ENCODE measurements at places on chromosomes 11 and 22.

GRCh38 chr11:65499713-65500386, 1.0 kb downstream of the MALAT1 start:
- no peak for DNase-seq

- no peak for DNase-seq
Measured at GRCh38 chr11:123231256-123231655, 36.2 kb upstream of the CLMP start.

GRCh38 chr11:116610190-116610589, 162.6 kb downstream of the BUD13 start:
- no peak for DNase-seq

- DNase-seq = no peak
Measured at GRCh38 chr11:110338684-110339083, 42.3 kb upstream of the RDX start.

- DNase-seq = peak; percentile 55
Measured at GRCh38 chr11:62678770-62679696, at the start of gene UBXN1. UBXN1 (minus strand) TSS chr11:62679073; CDS start chr11:62678923, 150 bp downstream.

DNA sequence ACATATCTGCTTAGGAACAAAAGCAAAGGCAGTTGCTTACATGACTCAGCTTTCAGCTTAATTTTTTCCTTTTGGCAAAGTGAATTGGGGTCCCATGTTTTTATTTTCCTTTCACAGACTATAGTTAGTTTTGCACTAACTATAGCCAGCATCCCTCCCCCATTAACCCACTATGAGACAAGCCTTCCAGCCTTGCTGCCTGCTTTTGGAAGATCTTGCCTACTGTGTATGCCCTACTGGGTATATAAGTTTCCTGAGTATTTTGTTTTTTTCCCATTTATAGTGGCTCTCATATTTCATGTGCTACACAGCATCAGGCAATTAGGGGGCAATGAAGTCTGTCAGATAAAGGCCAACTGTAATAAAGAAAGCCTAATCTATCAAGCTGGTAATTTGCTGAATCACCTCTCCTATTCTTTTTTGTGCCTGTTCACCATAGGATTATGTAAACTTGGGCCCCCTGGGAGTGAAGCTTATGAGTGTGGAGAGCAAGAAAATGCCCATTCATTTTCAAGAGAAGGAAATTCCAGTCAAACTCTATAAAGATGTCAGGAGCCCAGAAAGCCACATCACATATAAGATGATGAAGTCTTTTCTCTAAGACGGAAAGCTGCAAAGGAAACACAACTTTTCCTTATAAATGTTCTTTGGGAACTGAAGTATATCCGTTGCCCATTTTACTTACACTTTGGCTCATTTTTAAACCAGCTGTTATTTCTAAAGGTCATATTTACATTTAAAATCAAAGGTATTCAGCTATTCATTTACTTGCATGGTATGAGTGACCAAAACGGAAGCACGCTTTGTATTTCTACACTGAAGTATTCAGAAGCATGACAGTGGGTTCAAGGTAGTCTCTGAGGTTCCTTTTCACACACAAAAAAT, 64.0 kb downstream of the CCDC83 start:
- DNase-seq = no peak

- DNase-seq = no peak
Measured at GRCh38 chr11:107953446-107953845, 25.2 kb downstream of the RAB39A start.

GRCh38 chr22:46501701-46502100, 35.7 kb downstream of the CELSR1 start:
- DNase-seq = no peak

GRCh38 chr11:123577081-123577598, 77.3 kb downstream of the SCN3B start:
- DNase-seq = peak; percentile 10

GRCh38 chr11:105942921-105943320, 79.1 kb downstream of the MSANTD4 start:
- DNase-seq = no peak

- no peak for DNase-seq
Measured at GRCh38 chr22:17875156-17875555, 100.9 kb upstream of the BID start.

- no peak for DNase-seq
Measured at GRCh38 chr11:121038648-121039409, 14.9 kb downstream of the TBCEL start.

DNA sequence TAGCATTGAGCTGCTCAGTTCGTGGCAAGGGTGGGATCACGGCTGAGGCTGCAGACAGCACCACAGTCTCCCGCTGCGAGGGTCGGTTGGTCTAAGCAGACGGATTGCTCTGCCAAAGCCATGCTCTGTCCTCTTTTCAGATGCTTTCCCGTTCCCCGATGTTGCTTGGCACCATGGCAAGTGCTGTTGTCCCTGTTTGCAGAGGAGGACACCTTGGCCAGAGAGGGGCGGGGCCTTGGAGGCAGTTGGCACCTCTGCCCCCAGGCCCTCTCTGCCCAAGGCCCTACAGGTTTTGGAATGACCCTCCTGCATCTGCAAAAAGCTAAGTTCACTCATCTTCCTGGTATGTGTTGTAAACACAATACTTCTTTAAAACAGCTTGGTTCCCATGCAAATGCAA, 11.6 kb downstream of the CCDC157 start:
- no peak for DNase-seq

All from activated naive CD4-positive, alpha-beta T cell (primary cell).